Activated CD4-positive, alpha-beta T cell treated with anti-CD3 and anti-CD28 coated beads for 24 hours (primary cell): ENCODE measurements at places on chromosomes 6 and 20.

- no peak for DNase-seq
These were observed 19.5 kb upstream of the RPS10 start for GRCh38 chr6:34445313-34445860.

GRCh38 chr6:17980329-17980728 is 7.1 kb downstream of the KIF13A start:
- no peak for DNase-seq

GRCh38 chr6:43891072-43891870 is 121.3 kb downstream of the VEGFA start:
- DNase-seq = no peak

DNA sequence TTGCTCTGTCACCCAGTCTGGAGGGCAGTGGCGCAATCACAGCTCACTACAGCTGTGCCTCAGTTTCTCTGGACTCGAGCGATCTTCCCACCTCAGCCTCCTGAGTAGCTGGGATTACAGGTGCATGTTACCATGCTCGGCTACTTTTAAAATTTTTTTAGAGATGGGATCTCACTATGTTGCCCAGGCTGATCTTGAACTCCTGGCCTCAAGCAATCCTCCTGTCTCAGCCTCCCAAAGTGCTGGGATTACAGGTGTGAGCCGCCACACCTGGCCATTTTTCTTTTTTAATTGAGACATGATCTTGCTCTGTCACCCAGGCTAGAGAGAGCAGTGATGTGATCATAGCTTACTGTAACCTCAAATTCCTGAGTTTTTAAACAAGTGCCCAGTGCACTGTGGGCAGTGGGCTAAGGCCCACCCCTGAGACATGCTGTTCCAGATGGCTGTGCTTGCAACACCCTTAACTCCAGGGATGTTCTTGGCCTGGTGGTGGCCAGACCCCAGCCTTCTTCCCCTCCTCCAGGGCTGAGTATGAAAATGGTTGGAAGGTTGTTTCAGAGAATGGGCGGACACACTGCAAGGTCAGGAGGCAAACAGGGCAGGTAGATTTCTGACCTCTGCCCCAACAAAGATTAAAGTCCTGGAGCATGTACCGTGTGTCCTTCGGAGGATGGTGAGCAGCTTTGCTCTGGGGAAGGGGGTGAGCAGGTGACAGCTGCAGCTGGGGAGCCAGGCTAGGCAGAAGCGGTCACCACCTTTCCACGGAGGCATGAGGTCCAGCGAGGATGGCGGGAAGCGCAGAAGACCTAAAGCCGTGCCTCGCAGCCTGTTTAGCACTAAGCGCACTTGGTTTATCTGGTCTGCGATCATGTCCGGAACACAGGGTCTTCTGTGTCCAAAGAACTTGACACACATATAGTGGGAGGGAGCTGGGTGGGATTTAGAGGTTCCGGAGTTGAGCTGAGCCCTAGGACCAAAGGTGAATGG is 1.4 kb upstream of the FAM83C start:
- DNase-seq = no peak

DNA sequence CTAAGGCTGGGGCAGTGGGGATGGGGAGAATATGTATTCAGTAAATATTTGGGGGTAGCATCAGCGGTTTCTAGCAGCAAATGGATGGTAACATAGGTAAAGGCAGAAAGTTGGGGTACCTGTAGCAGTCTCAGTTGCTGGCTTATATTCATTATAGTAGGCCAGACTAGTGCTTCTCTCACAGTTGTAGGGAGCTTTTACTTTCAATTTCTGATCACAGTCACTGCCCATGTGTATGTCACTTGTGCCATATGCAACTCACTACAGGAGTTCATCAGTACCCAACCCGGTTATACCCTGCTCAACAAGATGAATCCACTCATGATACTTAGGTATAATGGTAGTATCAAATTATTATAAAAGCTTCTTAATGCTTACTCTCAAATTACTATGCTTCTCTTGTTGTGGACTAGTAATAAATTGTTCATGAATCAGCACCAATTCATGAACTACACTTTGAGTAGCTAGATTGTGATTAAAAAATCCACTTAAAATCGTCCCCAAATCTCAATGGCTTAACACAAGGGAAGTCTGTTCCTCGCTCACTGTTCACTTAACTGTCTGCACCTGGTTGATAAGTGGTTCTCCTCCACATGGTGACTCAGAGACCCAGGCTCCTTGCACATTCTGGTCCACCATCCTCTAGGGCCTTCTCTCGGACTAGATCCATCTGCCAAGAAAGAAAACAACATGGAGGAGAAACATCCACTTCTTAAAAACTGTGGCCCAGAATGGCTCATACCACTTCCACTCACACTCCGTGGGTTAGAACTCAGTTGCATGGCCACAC is 31.3 kb upstream of the MYLIP start:
- no peak for DNase-seq
